ENCODE measurements at places on chromosomes 7 and 10.

DNA sequence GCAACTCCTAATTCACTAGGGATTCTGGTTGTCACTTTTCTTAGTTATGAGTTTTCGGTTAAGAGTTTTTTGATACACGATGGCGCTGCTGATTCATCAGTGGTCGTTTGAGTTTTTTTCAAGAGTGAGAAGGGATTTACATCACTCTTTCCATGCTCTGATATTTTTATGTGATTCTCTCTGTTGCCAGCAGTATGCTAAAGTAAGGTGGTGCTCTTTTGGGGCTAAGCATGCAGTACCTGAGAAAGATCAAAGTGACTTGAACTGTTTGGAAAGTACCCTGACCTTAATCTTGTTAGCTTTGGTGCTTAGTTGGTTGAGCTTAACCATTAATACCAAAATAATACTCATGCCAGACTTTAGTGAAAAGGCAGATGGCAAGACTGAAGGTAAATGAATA, 28.1 kb downstream of the STAMBPL1 start:
- DNase-seq: no peak

DNA sequence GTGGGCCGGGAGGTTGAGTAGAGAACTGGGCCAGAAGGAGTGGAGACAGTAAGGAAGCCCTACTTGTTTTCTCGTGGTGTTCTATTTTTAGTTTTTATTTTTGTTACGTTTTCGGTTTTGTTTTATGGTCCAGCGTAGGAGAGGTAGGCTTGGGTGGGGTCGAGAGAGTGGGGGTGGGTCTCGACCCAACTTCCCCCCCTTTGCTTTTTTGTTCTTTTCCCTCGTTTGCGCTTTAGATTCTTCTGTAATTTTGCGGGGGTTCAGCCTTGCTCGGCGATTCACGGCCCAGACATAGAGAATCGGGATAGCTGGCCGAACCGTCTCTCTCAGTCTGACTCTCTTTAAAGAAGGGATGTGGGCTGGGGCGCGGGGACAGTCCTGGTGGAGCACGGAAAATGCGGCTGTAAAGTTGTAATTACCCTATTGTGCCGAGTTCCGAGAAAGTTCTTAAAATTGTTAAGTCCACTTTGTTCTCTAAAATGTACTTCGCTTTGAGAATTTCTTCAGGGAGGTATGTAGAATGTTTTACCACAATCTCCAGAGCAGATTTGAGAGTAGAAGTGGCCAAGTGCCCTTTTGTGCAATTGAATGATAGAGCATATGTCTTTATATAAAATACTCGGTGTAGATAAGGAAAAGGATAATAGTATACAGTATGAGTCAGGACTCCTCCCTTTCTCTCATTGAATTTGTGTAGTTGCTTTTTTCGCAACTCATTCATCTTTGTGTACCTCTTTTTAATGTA, 816 bp downstream of the DMTF1 start:
- DNase-seq: peak; percentile 17

- DNase-seq: no peak
Observed at GRCh38 chr10:129952378-129953118, 11.5 kb downstream of the EBF3 start.

GRCh38 chr10:127740596-127740995, 3.6 kb downstream of the FOXI2 start:
- DNase-seq: no peak

DNA sequence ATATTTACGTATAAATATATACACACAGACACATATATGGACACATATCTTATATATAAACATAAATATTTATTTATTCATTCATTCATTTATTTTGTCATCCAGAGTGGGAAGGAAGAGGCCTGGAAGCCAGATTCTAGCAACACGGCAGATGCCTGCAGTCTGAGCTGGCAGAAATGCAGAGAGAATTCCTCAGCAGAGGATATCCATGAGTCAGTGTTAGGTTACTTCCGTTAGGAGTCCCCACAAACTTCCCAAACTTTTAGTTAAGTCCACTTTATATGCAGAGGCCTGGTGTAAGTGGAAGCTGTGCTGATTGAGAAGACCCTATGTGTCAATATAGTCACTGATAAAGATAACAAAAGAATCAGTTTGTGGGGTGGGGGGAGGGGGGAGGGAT, 89.6 kb downstream of the PPP1R17 start:
- no peak for DNase-seq

DNA sequence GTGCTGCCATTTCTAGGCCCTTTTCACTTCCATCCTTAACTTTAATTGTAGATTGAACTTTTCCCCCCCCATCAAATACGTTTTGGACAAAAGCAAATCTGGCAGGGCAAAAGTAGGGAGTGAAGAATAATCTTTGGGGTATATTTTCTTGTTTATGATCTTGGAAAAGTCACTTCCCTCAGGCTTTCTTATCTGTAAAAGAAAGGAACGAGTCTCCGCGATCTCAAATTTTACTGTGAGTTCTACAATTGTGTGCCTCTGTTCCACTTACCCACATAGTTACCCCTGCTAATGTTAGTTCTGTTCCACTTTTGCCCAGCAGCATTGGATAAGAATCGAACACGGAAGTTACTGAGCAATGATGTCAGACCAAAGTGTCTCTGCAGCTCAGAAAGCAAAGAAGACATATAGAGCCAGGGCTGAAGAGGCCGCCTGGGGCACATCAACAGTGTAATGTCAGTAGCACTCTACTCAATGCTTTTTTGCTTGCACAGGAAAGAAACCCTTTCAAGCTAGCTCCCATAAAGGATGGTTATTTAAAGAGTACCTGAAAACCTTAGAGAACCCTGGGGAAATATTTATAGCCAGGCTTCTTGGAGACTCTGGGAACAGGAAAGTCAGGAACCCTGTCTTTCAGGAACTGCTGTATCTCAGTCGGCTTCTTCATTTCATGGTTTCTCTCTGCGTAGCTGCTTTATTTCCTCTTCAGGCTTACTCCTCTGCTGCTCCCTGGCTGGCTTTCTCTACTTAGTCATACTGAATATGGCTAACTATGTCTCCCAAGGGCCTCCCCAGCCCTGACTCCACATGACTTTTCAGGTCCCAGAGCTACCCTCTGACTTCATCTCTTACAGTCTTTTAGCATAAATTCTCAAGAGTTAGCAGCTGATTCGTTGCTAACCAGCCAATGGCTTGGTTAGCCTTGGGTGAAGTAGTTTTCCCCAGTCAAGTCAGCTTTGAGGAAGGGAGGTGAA, 123.7 kb upstream of the FAM3C start:
- DNase-seq: no peak

GRCh38 chr7:127586346-127586745, 950 bp upstream of the GCC1 start:
- DNase-seq: no peak

- DNase-seq: peak; percentile 30
Observed at GRCh38 chr10:86535132-86535882, 13.7 kb upstream of the WAPL start.

All from activated CD8-positive, alpha-beta memory T cell treated with anti-CD3 and anti-CD28 coated beads, Interleukin-2, amount 50 U/mL, for 4 hours (primary cell).